Thoracic aorta (tissue), 2 donors: ENCODE measurements at places on chromosomes 16 and 17. TPM values are rescaled to one million over a fixed set of nuclear protein-coding genes. Genes with fewer than 3 reads are reported as not detected.

DNA sequence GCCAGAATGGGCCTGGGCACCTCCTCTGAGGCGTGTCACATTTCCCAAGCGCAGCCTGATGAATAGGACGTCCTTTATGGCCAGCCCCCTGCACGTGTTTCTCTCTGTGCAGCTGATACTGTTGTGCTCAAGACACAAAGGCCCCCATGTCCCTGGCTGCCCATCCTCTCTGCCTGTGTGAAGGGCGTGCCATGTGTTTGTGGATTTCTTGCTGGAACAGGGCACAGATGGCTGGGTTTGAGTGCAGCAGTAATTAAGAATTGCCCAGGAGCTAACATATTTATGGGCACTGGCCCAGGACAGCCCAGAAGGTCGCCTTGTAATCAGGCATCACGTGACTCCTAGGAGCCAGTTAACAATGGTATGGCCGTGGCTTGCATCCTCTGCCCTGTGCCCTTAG is 181.1 kb downstream of the CCDC182 start:
- DNase-seq = no peak

GRCh38 chr17:1108765-1109605 is 70.8 kb downstream of the ABR start:
- DNase-seq = no peak

GRCh38 chr17:76353004-76353598 is 615 bp downstream of the PRPSAP1 start:
- DNase-seq = no peak

DNA sequence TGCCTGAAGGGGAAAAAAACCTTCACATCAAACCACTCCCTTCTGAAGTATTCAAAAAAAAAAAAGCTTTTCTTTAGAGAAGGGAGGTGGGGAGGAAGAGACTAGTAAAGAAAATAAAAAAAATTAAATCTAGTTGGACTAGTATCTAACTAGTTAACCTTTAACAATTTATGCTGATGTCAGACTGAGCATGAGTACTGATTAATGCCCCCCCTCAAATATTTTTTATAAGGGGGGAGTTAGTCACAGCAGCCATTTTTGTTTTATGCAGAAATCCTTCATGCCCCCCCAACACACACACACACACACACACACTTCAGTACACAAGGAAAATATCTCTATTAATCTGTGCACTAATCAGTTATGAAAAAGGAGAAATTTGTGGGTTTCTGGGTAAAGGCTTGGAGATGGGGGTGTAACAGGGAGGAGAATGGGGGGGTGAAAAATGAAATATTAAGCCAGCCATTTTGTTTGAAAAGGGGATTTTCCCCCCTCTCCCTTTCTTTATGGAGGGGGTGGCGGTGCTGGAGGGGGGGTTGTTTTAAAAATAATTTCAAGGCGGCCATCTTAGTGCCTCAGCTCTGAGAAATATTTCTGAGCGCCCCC is 4.7 kb upstream of the CHD3 start:
- DNase-seq = no peak

DNA sequence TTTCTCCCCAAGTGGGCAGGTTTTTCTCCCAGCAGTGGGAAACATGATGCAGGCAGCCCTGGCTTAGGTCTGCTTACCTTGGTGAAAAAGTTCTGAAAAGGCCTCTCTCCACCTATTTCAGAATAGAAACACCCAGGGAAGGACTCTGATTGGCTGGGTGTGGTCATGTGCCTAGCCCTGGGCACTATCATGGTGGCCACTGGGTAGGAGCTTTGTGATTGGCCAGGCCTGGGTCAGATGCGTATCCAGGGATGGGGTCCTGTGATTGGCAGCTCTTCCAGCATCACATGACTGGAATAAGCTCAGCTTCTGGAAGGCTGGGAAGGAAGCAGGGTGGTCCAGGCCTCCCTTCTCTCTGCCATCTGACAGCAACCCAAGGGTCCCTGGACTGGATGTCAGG is 53.5 kb downstream of the ZDHHC7 start:
- DNase-seq = no peak

DNA sequence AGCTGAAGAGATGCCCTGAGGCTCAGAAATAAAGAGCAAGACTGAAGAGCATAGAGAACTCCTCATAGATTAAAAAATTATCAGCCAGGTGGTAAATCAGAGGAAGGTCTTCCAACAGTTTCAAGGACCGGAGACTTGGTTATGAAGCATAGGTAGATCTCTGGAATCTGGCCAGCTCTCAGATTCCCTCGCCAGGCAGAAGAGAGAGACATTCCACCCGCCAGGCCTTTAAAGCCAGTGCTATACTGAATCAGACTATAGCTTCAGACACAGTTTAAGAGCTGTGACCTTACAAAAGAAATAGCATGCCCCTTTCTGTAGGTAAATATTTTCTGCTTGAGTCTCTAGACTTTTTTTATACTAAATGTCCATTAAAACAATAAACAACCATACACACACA is 70.3 kb downstream of the NFATC3 start:
- no peak for DNase-seq

DNA sequence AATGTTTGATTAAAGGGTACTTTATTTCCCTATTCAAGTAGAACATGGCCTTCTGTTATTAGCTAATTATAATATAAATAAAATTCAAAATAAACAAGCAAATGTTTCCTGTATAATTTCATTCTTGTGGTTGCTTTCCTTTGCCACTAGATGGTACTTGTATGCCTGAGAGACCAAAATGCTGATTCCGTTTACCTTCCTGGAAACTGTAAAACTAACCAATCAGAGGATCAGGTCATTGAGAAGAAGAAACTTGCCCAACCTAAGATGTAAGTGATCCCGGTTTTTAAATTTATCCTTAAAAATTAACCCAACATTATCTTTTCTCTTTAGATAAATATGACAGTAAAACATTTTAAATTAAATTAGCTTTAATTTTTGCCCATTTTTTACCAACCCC is 8.1 kb upstream of the ABCA5 start:
- no peak for DNase-seq

DNA sequence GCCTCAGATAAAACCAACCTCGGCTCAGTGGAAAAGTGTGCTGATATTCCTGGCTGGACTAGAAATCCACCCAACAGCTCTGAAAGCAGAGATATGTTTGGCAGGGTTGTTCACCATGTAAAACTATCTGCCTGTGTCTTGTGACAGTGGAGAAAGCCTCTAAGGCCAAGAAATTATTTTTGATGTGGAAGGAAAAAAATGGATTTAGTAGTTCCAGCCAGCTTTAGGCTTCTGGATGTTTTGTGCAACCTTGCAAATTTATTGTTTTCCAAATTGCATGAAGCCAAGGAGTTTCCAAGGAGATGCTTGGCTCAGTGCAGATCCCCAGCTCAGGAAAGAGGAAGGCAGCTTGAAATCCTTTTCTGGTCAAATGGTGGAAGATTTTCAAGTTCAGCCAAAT is 31.6 kb downstream of the TEKT5 start:
- DNase-seq = no peak

GRCh38 chr17:29972277-29972676 is 30.8 kb downstream of the EFCAB5 start:
- DNase-seq = no peak

DNA sequence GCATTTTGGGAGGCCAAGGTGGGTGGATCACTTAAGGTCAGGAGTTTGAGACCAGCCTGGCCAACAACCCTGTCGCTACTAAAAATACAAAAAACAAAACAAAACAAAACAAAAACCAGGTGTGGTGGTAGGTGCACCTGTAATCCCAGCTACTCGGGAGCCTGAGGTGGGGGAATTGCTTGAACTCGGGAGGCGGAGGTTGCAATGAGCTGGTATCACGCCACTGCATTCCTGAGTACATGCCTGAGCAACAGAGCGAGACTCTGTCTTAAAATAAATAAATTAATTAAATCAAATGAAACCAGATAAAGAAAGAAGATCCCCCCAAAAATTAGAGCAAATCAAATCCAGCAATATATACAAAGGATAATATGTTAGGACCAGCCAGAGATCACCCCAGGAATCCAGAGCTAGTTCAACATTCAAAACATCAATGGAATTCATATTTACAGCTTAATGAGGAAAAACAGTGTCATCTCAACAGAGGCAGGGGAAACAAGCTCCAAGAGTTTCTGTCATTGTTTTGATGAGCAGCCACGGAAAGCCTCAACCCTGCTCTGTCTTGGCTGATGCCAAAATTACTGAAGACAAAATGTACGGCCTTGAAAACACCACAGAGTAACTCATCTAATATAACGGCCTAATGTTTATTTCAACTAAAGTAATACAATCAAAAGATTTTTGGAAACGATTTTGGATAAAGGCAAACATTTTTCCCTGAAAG is 3.7 kb downstream of the PEMT start:
- no peak for DNase-seq

DNA sequence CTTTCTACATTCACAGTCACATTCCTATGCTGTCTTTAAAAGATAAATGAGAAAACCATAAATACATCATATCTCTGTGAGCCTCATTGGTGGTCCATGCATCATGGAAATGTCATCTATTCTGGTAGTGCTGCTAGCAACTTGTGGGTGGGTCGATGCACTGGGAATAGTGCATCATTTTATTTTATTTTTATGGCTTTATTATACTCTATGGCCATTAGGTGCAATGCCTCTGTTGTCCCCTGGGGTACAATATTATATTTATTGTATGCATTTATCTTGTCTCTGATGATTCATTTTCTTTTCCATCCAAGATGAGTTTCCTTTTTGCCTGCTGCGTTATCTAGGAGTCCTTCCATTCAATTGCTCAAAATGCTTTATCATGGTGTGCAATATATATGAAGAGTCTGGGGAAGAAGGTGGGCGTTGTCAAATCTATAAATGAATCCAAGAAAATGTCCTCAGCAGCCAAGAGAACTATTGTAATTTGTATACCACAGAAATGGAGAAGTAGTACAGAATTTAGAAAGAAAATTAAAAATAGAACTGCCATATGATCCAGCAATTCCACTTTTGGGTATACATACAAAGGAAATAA is 324.0 kb downstream of the KCNJ2 start:
- no peak for DNase-seq

- DNase-seq = no peak
Measured at GRCh38 chr17:74943808-74944522, 8.3 kb downstream of the OTOP3 start.

GRCh38 chr16:535446-536405 is 8.2 kb downstream of the CAPN15 start:
- no peak for DNase-seq

DNA sequence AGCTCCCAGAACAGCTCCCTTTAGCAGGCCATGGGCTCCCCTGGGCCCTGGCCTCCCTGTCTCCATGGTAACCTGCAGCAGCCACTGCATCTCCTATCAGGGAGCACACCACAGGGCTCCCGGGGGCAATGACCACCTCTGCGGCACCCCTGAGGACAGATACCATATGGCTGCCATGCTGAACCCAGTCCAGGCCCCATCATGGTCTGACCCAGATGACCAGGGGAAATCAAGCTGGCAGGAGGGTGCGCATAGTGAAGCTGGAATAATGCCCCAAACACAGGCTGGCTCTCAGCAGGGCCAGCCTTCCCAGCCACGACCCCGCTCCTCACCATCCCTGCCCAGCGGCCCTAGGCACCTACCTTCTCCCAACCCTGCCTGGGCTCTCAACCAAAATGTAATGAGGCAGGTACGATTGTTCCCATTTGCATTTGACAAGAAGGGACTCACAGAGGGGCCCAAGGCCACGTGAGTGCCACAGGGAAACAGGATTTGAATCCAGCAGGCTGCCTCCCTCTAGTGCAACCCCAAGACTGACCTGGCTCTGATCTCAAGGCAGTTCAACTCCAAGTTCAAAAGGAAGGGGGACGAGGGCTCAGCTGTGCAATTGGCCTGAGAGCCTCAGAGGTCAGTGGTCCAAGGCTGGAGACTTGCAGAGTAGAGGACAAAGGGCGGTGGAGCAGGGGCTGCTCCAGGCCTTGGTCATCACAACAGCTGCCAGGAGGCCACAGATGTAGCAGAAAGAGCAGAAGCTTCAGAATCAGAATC is 2.4 kb downstream of the RUNDC3A start:
- DNase-seq = no peak

- no peak for DNase-seq
Measured at GRCh38 chr17:51505450-51505849, 245.1 kb downstream of the UTP18 start.

DNA sequence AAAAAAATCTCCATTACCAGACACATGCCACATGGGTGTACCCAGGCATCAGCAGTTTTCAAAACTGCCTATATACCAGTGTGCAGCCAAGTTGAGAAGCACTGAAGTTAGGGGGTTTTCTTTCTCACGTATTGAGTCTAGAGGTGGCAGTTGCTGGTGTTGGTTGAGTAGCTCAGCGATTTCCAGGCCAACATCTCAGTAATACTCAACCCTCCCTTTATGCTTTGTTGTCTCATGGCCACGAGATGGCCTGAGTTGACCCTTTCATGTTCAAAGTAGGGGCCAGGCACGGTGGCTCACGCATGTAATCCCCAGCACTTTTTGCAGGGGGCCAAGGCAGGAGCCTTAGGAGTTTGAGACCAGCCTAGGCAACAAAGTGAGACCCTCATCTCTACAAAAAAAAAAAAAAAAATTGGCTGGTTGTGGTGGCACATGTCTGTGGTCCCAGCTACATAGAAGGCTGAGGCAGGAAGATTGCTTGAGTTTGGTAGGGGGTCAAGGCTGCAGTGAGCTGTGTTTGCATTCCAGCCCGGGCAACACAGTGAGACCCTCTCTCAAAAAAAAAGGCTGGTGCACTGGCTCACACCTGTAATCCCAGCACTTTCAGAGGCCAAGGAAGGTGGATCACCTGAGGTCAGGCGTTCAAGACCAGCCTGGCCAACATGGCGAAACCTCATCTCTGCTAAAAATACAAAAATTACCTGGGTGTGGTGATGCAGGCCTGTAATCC is 10.8 kb downstream of the LRRC3C start:
- no peak for DNase-seq

GRCh38 chr17:32350666-32351418 is 885 bp downstream of the ZNF207 start:
- DNase-seq = no peak

DNA sequence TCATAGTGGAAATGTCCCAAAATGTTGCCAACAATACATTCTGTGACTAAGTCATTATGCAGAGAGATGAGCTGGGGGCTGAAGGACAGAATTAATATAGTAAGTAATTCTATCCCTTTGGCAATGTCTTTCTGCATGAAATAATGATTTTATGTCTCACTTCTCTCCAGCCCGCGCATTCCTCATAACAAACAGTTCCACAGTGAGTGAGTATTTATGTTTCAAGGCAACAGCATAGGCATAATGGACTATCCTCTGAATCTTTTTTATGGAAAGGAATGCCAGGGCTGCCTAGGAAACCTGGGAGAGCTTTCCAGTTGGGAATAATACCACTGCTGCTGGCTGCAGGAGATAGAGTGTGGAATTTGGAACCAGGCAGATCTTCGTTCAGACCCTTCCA is 477.7 kb downstream of the HS3ST4 start:
- DNase-seq = no peak

GRCh38 chr17:41967141-41967920 is 736 bp downstream of the CNP start:
- DNase-seq = no peak

GRCh38 chr16:66872943-66873684 is 7.2 kb upstream of the PDP2 start:
- peak; percentile 72 for DNase-seq

The SLC16A13 gene
- total RNA-seq = not detected

The BRIP1 gene
- 0.14 TPM for total RNA-seq

The GJC1 gene
- total RNA-seq = 29.0 TPM

The TLE7 gene
- not detected for total RNA-seq

The MILR1 gene
- 10.0 TPM for total RNA-seq

The TMIGD1 gene
- total RNA-seq = not detected

The EFCAB5 gene
- not detected for total RNA-seq

The TEDC2 gene
- 0.27 TPM for total RNA-seq

The WNT3 gene
- 0.27 TPM for total RNA-seq

The NAGS gene
- not detected for total RNA-seq
